ENCODE measurements at places on chromosomes 12 and 14.
A peak's percentile ranks its signal among the peaks of the same experiment; 100 is the strongest.

DNA sequence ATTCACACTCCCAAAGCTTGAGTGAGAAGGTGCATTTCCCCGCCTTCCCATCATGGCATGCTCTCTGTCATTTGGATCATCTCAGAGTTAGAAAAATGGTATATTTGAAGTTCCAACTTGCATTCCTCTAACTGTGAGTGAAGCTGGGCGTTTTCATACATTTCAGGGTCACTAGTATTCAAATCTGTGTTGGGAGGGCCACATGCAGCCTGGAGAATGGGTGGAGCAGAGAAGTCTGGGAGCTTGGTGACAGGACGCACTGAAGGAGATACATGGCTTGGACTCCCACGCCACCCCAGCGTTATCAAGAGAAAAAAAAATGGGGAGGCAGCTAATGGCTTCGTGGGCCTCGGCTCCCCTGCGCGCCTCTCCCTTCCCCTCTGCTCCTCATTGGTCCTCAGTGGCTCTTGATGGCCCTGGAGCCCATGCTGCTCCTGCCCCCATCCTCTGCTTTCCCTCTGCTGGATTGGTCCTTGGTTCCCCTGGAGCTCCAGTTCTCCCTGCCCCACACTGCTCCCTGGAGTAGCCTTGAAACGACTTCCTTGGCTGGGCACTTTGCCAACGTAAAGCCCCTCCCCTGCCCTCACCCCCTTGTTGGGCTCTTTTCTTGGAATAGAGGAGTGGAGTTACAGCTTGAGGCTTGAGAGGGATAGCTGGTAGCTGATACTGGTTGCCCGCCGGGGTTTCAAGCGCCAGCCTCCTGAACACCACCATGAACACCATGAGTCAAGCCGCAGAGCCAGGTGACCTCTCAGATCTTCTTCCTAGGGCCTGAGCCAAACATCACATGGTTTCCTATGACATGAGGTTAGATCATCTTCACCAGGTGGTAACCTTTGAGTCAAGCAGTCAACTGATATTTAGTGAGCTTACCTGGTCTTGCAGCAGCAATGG, 139.6 kb downstream of the PRKCH start:
- DNase-seq, result peak; percentile 49

GRCh38 chr12:34108405-34108803, 86.1 kb downstream of the ALG10 start:
- no peak for DNase-seq

DNA sequence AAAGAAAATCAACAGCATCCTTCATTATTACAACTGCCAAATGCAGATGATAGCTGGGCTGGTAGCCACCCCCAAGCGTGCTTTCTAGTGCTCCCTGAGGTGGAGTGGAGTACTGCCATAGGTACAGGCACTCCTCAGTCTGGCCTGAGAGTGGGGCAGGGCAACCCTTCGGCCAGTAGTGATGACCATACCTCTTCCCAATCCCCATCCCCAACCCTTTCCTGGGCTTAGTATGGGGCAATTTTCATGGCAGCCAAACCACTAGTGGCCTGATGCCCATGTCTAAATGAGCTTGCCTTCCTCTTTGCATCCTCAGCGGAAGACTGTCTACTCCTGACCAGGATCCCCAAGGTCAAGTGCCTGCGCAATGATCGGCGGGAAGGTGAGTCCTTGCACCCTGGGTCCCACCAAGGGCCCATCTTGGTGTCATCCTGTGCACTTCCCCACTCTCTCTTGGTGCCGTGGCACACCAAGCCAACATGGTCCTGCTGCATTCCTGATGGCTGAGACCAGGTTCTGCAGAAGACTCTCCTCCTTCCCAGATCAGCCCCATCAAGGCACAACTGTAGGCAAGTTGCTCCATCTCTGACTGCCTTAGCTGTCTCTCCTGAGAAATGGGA, 65.8 kb downstream of the GALNT16 start:
- DNase-seq, result no peak

- DNase-seq, result no peak
Observed at GRCh38 chr12:43861015-43861839, 25.3 kb downstream of the TMEM117 start.

DNA sequence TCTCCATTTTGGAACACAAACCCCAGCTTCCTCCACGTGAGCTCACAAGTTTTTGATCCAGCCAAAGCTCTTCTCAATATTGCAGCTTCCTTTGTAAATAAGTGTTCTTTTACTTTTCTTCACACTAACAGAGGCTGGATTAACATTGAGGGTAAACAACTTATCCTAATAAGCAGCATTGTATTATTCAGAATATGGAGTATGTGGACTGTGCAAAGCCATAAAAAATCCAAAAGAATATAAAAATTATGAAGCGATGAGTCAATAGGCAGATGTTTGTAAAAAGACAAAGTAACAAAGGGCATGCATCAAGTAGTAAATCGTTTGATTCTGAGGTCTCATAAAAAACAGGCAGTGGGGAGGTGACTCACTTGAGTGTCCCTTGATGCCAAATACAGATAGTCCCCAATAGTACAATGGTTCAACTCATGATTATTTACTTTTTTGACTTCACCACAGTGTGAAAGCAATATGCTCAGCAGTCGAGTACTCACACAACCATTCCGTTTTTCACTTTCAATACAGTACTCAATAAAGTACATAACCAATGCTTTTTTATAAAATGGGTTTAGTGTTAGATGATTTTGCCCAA, 23.1 kb upstream of the KCNK10 start:
- DNase-seq, result no peak

GRCh38 chr12:109792992-109793391, 40.2 kb downstream of the TRPV4 start:
- DNase-seq, result no peak

- DNase-seq, result no peak
Observed at GRCh38 chr14:54332490-54332889, 64.3 kb upstream of the CDKN3 start.

Data from myocyte (in vitro differentiated cells).